Activated naive CD4-positive, alpha-beta T cell (primary cell): ENCODE measurements at places on chromosomes 12 and 14.
A peak's percentile ranks its signal among the peaks of the same experiment; 100 is the strongest.

DNA sequence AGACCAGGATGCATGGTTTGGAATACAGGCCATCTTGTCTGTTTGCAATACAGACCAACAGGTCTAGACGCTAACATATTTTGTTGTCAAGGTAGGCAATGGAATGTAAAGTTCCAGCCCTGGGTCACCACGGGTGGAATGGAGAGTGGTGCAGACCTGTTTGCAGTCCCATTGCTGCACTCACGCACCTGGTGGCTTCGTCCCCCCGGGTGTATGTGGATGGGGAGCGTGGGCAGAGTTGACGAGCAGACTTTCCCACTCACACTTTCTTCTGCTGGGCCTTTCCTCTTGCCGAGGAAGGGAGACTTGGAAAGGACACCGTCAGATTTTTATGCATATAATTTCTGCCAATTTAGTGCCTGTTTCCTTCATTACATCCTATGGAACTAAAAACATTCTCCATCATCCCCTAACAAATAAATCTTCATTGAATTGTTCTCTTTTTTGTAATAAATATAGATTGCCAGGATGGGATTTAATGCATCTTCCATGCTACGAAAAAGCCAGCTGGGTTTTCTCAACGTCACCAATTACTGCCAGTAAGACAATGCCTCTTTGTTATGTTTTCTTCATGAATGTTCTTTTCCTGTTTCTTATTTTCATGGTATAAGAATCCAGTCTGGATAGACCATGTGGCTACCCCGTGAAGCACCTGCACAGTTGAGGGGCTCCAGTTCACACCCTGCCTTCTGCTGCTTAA, 15.2 kb downstream of the DCAF4 start:
- no peak for DNase-seq

DNA sequence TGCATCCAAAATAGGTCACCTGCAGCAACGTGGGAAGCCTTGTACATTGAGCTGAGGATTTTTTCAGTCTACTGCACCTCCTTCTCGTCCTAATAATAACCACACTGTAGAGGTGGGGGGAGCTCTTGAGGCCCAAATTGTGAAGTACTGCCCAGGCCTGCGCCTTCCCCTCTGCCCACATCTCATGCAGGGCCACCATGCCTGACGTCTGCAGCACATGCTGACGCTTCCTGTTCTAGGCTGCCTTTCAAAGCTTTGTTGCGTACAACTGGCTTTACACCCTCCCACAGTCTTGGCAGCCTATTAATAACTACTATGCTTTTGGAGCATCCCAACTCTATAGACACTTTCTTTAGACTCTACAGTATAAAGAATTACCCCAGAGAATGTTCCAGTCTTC, 26.5 kb upstream of the TTC7B start:
- DNase-seq: no peak

- DNase-seq: peak; percentile 31
Observed at GRCh38 chr12:12562585-12563261, at the start of gene DUSP16. TSS of gene DUSP16 (minus strand) at chr12:12562863. CDS start at chr12:12521098, 41,765 bp downstream.

- DNase-seq: no peak
Observed at GRCh38 chr12:3797531-3798048, 44.7 kb upstream of the CRACR2A start.

GRCh38 chr14:59356312-59356711, 108.9 kb downstream of the GPR135 start:
- no peak for DNase-seq

DNA sequence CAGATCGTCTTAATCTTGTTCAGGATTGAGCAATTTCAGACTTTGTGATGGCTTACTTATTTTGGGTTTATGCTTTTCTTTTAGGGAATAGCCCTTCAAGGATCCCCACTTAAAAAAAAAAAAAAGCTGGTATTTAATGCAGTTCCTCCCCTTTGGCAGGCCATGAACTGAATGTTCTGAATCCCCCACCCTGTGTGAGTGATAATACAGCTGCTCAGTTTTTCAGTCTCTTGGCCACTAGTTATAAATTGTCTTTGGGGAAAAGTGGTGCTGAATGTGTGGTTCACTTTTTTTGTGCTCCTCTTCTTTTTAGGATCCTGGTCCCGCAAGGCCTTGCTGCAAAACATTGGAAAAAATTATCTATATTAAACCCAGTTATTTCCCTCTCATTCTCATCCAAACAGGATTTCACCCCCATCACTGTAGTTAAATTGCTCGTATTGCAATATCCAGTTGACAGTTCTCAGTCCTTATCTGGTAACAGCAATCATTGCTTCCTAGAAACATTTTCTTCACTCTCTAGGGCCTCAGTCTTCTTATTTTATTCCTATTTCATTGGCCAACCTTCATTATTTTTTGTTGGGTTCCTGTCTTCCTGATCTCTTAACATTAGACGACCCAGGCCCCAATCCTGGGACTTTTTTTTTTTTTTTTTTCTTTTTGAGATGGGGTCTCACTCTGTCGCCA, 73.1 kb upstream of the PAWR start:
- DNase-seq: no peak

DNA sequence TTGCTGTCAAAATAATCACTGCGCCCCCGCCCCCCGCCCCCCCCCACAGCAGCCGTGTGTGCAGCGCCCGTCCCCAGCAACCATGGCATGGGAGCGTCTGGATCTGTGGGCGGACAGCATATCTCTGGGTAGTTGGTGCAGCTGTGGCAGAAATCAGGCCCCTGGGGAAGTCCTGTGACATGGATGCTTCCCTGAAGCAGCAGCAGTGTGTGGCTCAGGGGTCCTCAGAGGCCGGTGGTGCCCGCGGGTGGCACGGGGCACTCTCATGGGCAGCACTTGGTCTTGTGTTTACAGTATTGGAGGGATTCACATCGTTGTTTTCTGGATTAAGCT, 19.2 kb downstream of the XRCC3 start:
- no peak for DNase-seq

DNA sequence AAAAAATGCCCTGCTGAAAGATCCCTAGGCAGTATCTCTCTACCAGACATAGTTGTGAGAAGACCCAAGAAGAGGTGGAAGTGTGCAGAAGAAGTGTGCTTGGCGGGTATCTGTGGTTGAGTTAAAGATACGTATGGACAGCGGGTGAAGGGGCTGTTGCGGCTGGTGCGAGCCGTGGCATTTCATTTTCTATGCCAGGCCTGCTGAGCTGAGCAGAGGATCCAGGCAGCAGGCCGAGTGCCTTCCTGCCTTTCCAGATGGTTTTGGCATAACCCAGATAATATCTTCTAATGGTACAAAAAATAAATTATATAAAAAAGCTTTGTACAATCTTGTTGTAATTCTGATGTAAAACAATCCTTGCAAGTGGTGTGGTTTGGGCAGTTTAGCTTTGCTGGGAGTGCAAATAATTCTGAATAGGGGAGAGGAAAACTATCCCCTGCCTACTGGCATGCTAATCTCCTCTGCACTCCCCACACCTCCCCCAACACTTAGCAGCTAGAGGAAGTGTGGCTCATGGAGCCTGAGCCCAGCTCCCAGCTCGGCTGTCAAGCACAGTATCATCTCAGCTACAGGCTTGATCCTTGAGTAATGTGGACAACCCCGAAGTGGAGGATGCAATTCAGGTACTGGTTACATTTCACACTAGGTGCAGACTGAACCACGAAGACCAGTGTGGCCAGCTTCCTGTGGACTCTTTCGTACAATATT, 168.9 kb downstream of the VRK1 start:
- no peak for DNase-seq

DNA sequence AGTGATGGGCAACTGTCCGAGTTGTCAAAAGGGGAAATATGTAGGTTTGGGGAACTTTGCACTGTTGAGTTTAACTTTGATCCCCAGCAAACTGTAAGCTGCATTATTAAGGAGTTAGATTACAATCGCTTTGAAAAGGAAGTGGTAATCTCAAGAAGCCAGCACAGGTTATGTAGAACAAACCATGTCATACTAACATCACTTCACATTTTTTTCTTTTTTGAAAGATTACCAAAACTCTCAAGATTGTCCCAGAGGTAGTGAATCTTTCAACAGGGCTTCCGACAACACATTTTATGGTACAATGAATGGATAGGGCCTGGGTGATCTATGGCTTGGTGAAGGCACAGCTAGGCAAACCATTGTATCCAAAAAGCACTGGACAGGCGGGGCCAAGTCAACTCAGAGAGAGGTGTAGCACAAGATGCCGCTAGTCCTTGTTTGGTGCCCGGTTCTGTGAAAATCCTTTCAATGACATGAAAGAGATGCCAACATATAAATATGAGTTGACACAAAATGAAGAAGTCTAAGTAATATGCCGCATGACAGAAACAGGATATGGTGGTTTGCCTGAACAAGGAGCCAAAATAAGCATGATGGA, 24.3 kb upstream of the PARP11 start:
- DNase-seq: no peak

- no peak for DNase-seq
Observed at GRCh38 chr12:93381161-93381975, 3.6 kb downstream of the NUDT4 start.

- DNase-seq: no peak
Observed at GRCh38 chr14:58947156-58947555, 241.3 kb upstream of the DAAM1 start.

- DNase-seq: no peak
Observed at GRCh38 chr14:92507174-92507768, 6.3 kb upstream of the RIN3 start.

DNA sequence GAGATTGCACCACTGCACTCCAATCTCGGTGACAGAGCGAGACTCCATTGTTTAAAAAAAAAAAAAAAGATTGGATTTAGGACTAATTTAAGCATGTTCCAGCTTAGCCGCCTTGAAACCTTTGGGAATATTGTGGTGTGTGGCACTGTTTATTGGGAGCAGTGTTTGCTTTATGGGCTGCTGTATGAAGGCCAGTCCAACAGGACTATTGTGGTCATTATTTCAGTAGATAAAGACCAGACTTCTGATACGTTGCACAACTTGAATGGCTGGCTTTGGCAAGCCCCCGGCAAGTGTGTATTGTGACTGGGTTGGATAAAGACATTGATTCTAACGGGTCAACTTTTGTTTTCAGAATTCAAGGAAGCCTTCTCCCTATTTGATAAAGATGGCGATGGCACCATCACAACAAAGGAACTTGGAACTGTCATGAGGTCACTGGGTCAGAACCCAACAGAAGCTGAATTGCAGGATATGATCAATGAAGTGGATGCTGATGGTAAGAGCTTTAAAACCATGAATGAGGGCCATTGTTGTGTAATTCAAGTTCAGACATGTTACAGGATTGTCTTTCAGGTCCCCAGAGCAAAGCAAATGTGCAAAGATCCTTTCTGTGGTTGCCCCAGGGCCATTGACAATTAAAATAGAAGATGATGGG, 4.2 kb downstream of the CALM1 start:
- DNase-seq: no peak

GRCh38 chr12:3988519-3989217, 115.5 kb upstream of the PARP11 start:
- DNase-seq: no peak

DNA sequence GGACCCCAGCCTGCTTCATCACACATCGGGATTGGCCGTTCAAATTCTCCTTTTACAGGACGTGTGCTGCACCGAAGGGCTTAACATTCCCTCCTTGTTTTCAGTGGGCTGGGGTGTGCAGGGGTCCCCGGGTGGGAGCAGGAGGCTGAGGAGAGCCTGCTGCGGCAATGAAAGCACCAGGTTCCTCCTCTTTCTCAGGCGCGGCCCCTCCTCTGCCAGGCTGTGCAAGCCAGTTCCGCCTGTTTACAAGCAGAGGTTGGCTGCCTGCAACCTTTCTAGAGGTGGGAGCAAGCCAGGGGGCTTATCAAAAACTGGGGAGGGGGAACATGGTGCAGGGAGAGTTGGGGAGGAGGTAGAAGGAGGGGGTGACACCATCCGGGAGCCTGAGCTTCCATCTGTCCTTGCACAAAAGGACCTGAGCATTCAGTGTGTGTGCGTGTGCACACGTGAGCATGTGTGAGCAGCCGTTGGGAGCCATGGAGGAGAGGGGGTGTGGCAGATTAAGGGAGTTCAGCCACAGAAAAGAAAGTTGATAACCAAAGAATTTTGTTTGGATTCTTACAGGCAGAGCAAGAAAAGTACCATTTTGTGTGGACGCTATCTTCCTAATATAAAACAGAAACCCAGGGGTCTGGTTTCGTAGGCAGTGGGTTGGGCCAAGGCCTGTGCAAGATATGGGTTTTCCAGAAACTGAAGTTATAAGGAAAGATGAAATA, 108.8 kb upstream of the RFLNA start:
- DNase-seq: no peak

DNA sequence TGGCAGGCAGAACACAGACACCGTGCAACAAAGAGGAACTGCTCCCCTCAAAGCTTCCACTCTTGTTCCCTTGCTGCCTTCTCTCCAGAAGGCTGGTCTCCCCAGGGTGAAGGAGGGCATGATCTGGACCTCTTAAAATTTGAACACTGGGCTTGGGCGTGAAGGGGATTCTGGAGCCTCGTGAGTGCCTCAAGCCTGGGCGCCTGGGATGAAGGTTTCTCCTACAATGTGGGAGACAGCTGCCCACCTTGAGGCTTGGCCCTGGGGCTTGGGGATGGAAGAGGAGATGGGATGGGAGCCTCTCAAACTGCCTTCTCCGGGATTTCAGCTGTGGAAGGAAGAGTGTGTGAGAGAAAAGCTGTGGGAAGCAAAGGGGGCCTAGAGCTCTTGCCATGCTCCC, 7.8 kb upstream of the RIN3 start:
- DNase-seq: no peak

DNA sequence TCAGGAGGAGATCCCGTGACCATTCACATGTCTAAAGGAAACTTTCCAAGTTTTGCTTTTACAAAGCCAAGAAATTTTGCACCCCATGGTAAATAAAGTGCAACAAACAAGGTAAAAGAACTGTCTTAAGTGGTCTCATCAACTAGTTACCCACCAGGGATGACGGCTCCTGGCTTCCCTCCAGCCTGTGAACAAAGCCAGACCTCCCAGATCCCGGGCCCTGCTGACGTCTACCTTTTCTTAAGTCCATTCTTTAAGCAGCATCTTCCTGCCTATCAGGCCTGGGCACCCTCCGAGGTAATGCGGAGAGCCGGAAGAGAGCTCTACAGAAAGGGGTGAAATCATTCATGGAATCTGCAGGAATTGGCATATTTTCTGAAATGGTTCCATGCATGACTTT, 58.0 kb upstream of the DAAM1 start:
- DNase-seq: no peak

DNA sequence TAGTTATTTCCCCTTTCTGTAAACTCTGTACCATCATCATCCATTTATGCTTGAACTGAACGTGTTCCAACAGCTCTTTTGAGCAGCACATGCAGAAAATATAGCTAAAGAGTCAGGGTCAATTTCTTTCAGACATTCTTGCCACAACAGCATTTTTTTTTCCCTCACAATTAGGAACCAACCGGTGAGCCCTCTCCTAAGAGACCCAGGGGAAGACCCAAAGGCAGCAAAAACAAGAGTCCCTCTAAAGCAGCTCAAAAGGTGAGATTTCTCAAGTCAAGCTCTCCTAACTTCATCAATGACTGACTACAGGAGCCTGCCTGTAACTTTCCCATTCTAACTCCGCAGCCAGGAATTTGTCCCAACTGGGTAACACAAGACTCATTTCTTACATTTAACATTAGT, 3.5 kb downstream of the HMGA2 start:
- DNase-seq: no peak

GRCh38 chr12:70553391-70553859, 83.8 kb downstream of the PTPRB start:
- no peak for DNase-seq

- DNase-seq: no peak
Observed at GRCh38 chr12:110198386-110198785, 74.2 kb downstream of the IFT81 start.
